ENCODE measurements at places on chromosomes 5 and 9. TPM values are rescaled to one million over a fixed set of nuclear protein-coding genes. Genes with fewer than 3 reads are reported as not detected.
A peak's percentile ranks its signal among the peaks of the same experiment; 100 is the strongest.

DNA sequence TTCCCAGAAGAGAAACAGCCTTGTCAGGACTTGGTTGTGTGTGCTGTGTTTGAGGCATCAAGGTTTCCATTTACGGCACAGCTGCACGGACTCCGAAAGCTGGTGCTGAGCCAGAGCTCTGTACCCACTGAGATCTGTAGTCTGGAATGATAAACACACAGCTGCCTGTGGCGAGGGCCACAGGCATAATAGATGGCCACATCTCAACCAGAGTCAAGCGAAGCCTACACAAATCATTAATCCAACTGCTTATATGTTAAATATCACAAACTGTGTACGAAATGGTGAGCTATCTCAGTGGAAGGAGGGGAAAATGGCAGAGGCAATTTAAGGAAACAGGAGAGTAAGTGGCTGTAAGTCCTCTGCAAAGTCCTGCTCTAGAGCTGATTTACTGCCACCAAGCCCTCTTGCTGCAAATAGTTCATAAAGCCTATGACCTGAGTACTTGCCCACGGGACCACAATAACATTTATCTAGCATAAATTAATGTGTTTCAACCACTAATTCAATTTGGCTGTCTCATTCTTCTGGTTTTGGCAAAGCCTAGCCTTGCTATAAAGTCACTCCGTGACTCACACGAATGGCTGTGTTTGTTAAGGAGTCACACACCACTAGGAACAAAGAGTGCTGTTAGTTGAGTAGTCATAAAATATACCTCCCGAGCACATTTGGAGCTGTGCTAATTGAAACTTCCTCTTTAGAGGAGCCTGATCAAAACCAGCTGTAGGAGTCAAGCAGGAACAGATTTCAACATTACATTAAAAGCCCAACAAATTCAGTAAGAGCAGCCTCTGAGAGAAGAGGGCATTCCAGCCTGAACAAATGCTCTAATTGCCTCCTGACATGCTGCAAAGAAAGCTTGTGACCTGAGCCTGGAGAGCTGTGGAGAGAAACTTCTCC lies 738.6 kb upstream of the ZNF608 start:
- DNase-seq = peak; percentile 65
- no peak overlapping the region for H3K4me3 ChIP-seq
- H3K27me3 ChIP-seq = no peaks in the 10 kb centered on the region
- H3K36me3 ChIP-seq = no peaks in the 10 kb centered on the region
- H3K27ac ChIP-seq = peak overlapping the region; percentile 7
- peaks cover 3% of the 10 kb centered on the region for H3K4me1 ChIP-seq

DNA sequence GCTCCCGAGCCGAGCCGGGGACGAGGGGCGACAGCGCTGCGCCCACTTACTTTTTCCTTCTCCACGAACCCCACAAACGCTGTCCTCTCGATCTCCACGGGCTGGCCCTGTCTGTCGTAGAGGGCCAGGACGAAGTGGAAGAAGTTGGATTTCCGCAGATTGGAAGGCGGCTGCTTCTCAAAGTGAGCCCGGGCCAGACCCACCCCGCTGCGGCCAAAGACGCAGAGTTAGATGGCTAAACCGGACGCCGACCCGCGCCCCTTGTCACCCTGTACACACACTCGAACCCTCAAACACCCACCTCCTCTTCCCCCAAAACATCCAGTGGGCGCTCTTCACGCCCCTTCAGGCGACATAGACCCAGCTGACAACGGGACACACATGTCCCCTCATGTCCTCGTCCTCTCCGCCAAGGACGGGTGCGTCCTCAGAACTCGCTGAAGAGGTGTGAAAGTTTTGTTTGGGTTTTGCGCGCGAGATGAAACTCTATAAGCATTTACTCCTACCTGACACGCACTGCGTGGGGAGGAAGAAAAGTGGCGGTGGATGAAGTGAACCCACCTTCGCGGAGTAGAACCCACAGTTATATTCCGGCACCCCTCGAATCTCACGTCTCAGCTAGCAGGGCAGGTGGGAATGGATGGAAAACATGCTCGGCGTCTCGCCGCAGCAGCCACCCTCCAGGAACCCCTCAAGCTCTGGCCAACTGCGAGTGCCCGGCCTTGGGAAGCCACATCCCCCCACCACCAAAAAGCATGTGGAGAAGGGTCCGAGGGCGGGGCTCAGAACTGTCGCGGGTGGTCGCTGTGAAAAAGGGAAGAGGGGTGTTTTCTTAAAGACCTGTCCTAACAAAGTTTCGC lies 2.6 kb downstream of the EBF1 start:
- peaks cover 79% of the 10 kb centered on the region for H3K27me3 ChIP-seq
- H3K36me3 ChIP-seq = no peaks in the 10 kb centered on the region
- peaks cover 5% of the 10 kb centered on the region for H3K4me1 ChIP-seq
- peak overlapping the region; percentile 41 for H3K4me3 ChIP-seq
- no peak overlapping the region for H3K27ac ChIP-seq

DNA sequence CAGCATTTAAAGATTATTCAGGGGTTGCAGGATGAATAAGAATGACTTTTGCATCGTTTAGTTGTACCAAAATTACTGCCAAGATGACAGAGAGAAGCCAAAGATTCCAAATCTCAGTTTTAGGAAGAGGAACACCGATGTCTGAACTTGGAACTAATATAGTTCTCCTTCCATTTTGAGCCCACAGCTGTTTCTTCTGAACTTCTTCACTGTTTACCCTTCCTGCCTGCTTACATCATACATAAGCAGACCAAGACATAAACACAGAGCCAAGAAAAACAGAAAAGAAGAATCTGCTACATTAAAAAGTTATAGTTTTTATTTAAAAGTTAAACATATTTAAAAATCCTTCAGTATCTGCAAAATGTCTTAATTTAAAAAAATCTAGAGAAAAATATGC lies 146.9 kb upstream of the RAPGEF1 start:
- no peaks in the 10 kb centered on the region for H3K27me3 ChIP-seq
- DNase-seq = no peak
- H3K4me1 ChIP-seq = peaks cover 4% of the 10 kb centered on the region
- peaks cover 9% of the 10 kb centered on the region for H3K36me3 ChIP-seq

DNA sequence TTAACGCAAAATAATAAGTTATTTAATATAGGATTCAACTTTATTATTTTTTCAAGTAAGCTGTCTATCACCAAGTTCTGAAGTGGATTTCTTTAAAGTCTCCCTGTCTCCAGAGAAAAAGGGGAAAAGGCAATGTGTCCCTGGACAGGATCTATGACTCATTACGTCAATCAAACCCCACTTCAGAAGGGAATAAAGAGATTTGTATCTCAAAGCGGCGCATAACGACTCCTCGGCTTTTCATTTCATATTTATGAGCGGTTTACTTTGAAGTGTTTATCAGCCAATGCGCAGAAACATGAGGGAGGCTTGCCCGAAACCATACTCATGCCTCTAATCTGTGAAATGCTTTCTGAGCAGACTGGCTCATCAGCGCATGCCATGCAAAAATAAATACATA lies 938.6 kb upstream of the WWC1 start:
- H3K4me3 ChIP-seq = no peak overlapping the region
- no peak overlapping the region for H3K27ac ChIP-seq
- no peaks in the 10 kb centered on the region for H3K4me1 ChIP-seq
- H3K27me3 ChIP-seq = no peaks in the 10 kb centered on the region
- no peaks in the 10 kb centered on the region for H3K36me3 ChIP-seq

NEK6 gene
- polyA plus RNA-seq = 28.2 TPM

GRCh38 chr9:14747111-14747510 lies 24.6 kb upstream of the CER1 start:
- H3K27me3 ChIP-seq = no peaks in the 10 kb centered on the region
- no peak overlapping the region for H3K27ac ChIP-seq
- no peak for DNase-seq
- peaks cover 7% of the 10 kb centered on the region for H3K36me3 ChIP-seq

DNA sequence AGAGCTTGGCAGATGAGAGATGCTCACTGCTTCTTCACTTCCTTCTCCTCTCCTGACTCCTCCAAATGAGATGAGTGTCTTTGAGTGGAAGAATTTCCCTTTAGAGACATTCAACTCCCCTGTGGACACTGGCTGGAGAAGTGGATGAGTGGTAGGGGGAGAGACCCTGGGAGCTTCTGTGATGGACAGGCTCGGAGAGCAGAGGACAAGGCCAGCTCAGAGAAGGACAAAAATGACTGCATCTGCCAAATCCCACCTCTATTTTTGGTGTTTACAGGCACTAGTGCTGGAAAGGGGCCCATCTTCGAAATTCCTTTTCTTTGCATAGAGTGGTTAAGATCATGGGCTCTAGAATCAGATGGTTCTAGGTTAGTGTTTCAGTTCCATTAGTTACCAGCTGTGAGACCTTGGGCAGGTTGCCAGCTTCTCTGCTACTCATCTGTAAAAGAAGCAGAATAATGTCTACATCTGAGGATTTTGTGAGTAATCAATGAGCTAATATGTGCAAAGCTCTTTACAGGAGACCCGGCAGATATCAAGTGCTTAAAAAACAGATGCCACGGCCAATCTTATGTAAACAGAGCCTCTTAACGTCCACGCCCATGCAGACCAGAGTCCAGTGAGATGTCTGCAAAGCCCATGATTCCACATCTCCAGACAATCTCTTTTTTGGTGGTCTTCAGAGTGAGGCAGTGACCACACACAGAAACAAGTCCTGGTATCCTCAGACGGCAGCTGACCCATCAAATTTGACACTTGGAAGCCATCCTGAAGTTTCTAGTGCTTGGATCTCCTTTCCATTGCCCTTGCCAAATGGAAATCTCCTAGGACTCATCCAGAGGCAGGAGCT lies 13.6 kb upstream of the COL27A1 start:
- no peaks in the 10 kb centered on the region for H3K36me3 ChIP-seq
- no peak for DNase-seq
- H3K4me1 ChIP-seq = peaks cover 7% of the 10 kb centered on the region
- no peaks in the 10 kb centered on the region for H3K27me3 ChIP-seq
- H3K27ac ChIP-seq = no peak overlapping the region

DNA sequence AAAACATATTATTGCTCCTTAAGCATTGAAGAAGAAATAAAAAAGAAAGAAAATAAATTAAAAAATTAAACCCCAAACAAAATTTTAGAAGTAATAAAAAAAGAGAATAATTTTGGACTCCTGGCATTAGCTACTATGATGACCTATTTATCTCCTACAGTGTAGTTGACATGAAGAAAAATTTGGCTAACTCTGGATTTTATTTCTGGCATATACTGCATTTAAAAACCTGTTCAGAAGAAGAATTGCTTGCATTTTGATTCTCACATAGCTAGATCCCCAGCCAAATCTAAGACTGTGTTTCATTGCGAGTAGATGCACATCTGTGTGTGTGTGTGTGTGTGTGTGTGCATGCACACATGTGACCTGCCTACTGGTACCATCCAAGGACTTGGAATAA lies 30.1 kb upstream of the GABRG2 start:
- H3K27ac ChIP-seq = no peak overlapping the region
- H3K4me1 ChIP-seq = no peaks in the 10 kb centered on the region
- no peak overlapping the region for H3K4me3 ChIP-seq
- H3K27me3 ChIP-seq = no peaks in the 10 kb centered on the region

FSTL4 gene
- polyA plus RNA-seq = 1.4 TPM

DNA sequence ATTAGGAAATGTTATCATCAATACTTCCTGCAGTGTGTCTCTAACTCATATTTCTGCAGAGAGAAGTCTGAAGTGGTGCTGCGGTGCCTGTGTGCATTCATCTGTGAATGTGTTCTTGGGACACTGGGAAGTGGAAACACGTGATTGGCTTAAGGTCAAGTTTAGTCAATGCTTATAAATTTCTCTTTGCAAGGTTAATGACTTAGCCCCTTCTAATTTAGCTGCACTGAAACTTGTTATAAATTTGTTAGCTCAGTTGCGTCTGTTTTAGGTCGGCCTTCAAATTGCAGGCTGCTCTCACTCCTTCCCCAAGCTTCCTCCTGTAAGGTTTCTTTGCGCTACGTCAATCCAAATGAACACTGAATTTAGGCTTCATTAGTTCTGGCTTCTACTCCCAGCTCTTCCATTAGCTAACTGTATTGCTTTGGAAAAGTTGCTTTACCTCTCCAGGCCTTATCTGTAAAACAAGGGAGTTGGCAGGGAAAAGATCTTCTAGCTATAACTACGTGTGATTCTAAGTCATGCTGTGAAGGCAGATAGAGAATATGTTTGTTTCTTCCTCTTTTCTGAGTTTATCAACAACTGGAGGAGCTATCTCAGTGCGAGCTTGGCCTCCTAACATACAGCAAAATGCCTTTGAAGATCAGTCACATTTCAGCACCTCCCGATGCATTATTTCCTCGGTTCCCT lies 341.8 kb downstream of the NFIB start:
- no peak overlapping the region for H3K27ac ChIP-seq
- H3K4me3 ChIP-seq = no peak overlapping the region
- H3K27me3 ChIP-seq = no peaks in the 10 kb centered on the region
- H3K4me1 ChIP-seq = no peaks in the 10 kb centered on the region
- DNase-seq = no peak

CCL28 gene
- polyA plus RNA-seq = 5.2 TPM

DNA sequence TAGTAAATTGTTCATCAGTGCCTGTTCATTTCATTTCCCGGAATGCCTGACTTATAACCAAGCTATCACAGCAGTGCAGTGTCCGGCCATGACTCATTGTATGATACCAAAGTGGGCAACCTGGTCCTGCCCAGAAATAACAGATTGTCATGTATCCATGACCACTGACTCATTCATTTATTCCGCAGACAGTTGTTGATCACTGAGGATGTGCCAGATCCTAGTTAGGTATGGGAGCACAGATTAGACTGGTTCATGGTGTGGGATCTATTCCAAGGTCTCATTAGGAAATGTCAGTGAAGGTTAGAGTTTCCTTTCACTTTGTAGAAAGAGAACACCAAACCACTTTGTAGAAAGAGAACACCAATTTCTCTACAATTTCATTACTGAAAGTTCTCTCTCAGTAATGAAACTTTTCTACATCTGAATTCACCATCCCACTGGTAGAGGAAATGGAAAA lies 8.7 kb downstream of the NREP start:
- H3K27ac ChIP-seq = no peak overlapping the region
- H3K36me3 ChIP-seq = peaks cover 5% of the 10 kb centered on the region

GRCh38 chr9:113508111-113508749 lies 44.7 kb downstream of the RGS3 start:
- H3K27me3 ChIP-seq = no peaks in the 10 kb centered on the region
- peaks cover 18% of the 10 kb centered on the region for H3K36me3 ChIP-seq
- peaks cover 61% of the 10 kb centered on the region for H3K4me1 ChIP-seq

ZDHHC11 gene
- polyA plus RNA-seq = 41.0 TPM

SPATA31A7 gene
- not detected for polyA plus RNA-seq

DNA sequence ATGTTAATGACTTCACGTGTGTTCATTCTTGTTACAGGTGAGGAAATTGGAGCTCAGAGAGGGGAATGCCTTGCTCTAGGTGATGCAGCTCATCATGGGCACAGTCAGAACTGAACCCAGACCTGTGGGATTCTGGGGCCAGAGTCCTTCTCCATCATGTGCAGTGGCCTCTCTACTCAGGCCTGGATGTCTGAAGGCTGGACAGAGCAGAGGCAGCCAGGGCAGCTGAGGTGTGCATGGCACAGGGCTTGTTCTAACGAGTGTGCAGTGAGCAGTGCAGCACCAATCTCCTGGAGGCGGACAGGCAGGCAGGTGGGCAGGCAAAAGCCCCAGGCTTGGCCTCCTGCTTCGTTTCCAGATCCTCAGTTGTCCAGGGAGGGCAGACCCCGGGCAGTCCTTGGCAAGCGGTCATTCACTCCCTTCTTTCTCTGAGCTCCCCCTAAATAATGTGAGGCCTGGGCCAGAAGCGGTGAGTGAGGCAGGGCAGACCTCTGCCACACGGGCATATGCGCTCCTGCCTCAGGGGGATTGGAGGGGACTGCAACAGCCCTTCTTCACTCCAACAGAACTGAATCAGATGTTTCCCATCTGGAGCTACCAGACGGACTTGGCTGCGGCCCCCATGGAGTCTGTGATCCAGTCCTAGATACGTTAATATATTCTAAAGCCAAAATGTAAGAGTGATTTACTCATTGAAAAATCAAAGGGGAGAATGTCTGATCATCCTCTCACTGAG lies 68.7 kb upstream of the FSTL4 start:
- no peak overlapping the region for H3K27ac ChIP-seq
- DNase-seq = no peak
- H3K27me3 ChIP-seq = peaks cover 9% of the 10 kb centered on the region
- H3K36me3 ChIP-seq = no peaks in the 10 kb centered on the region

All from large intestine (tissue), 12 donors.